ENCODE measurements at places on chromosomes 2 and 18. TPM values are rescaled to one million over a fixed set of nuclear protein-coding genes. Genes with fewer than 3 reads are reported as not detected.

Gene CELF4
- total RNA-seq, result not detected

Gene TRAPPC8
- total RNA-seq, result 41.5 TPM

Gene MREG
- total RNA-seq, result 11.3 TPM

Gene LYG2
- not detected for total RNA-seq

Gene SPATA3
- not detected for total RNA-seq

Gene COL4A3
- total RNA-seq, result not detected

Gene GALNT13
- total RNA-seq, result 0.43 TPM

Measured in activated naive CD4-positive, alpha-beta T cell treated with anti-CD3 and anti-CD28 coated beads, Interleukin-2, amount 10 ng/mL, durations not matched to agents 5 hours and 36 hours (primary cell).